ENCODE measurements at places on chromosomes 2 and 18. TPM values are rescaled to one million over a fixed set of nuclear protein-coding genes. Genes with fewer than 3 reads are reported as not detected.

SPDYA gene
- total RNA-seq: not detected

CCDC141 gene
- 10.2 TPM for total RNA-seq

ABHD1 gene
- not detected for total RNA-seq

NT5C1B gene
- not detected for total RNA-seq

PLGLB1 gene
- 7.5 TPM for total RNA-seq

FOXI3 gene
- total RNA-seq: not detected

LYPD6 gene
- 1.5 TPM for total RNA-seq

All from uterus (tissue), 4 donors.